ENCODE measurements at places on chromosomes 13 and 19.
A peak's percentile ranks its signal among the peaks of the same experiment; 100 is the strongest.

- DNase-seq, result peak; percentile 12
Measured at GRCh38 chr13:90717451-90717936, 630.0 kb upstream of the MIR17HG start.

DNA sequence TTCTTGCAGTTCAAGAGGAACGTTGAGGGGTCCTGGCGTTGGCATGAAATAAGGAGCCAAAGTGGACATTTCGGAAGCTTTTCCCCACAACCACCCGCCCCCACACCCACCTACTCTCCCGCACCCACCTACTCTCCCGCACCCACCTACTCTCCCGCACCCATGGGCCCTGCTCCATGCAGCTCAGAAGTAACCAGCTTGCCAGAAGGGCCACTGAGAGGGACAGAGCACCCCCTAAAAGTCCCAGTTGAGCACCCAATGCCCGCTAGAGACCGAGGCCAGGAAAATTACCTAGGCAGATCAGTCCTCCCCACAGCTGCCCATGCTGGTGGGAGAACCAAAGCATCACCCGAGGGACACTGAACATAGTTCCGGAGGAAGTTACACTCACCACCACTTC lies 11.8 kb downstream of the VSTM2B start:
- DNase-seq, result no peak

- DNase-seq, result no peak
Measured at GRCh38 chr13:50783066-50783465, 60.4 kb downstream of the DLEU7 start.

GRCh38 chr13:30804474-30804873 lies 69.1 kb downstream of the ALOX5AP start:
- DNase-seq, result no peak

DNA sequence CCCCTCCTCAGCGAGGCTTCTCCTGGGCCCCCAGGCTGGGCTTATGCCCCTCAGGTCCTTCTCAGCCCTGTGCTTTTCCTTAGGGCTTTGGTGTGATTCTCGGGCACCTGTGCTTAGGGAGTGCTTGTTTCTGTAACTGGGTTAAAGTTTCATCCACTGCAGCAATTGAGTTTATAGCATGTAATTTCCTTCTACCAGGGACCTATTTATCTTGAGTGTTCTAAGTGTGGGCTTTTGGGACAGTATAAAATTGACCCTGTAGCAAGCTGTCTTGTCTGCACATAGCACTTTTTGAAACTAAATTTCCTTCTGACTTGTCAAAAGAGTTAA lies 47.6 kb downstream of the GATAD2A start:
- no peak for DNase-seq

DNA sequence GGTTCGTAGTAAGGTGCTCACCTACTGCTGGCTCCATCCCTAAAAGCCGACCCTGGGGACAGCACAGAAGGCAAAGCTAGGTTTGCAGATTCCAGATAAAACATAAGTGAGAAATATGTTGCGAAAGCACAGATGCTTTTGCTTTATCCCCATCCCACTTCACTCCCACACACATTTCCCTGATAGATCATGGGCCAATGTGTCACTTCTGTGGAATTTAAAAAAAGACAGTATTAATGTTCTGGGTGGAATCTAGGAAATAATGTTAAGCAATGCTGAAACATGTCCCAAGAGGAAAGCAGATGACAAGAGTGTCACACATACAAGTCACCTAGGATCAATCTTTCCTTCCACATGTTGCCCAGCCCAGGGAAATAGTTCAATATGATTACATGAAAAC lies 661.0 kb upstream of the MIR17HG start:
- peak; percentile 30 for DNase-seq

DNA sequence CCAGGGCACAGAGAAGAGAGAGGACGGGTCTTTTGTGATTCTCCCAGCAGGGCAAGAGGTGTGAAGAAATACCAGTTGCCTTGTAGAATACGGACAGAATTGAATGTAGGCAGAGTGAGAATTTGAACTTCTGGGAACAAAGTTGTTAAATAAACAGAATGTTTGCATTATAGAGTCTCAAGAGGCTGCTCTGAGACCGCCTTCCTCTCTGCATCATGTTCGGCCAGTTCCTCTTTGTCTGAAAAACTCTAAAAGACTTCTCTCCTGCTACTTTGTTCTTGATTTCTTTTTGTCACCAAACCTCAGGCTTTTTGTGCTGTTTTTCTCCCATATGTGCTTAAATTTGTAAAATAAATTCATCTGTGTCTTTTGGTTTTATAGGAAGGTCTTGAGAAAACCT lies 256.4 kb downstream of the DLEU7 start:
- DNase-seq, result no peak

DNA sequence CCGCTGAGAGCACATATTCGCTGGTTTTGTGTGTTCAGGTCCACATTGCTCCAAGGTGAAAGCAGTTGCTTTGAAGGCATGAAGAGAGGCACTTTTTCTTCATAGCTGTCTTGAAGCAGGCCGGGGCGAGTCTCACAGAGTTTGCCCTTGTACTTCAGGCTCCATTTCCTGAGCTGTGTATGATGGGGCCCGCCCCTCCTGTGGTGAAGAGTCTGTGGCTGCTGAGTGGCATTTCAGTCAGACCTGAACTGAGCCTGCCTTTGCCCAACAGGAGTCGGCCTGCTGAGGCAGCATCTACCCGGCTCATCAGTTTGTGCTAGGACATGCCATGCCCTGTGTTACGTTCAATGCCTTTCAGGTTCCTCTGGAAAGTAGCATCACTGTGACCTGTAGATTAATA lies 44.4 kb upstream of the C1QTNF9 start:
- no peak for DNase-seq

DNA sequence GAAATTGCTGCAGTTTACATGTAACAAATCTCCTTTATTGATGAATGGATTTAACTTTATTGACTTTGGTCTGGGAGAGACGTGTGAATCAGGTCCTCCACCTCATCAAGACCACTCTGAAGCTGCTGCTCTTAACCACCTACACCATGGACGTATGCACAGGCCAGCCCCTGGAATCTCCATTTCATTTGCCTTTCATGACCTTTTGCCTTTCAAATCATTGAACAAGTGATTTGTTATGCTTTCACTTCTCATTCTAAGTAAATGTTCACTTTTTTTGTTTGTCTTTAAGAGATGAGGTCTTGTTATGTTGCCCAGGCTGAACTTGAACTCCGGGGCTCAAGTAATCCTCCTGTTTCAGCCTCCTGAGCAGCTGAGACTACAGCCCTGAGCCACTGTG lies 240.0 kb upstream of the SERP2 start:
- no peak for DNase-seq

GRCh38 chr13:77055158-77055557 lies 28.2 kb upstream of the FBXL3 start:
- DNase-seq, result no peak

- peak; percentile 8 for DNase-seq
Measured at GRCh38 chr19:33472691-33473652, 48.6 kb downstream of the PEPD start.

DNA sequence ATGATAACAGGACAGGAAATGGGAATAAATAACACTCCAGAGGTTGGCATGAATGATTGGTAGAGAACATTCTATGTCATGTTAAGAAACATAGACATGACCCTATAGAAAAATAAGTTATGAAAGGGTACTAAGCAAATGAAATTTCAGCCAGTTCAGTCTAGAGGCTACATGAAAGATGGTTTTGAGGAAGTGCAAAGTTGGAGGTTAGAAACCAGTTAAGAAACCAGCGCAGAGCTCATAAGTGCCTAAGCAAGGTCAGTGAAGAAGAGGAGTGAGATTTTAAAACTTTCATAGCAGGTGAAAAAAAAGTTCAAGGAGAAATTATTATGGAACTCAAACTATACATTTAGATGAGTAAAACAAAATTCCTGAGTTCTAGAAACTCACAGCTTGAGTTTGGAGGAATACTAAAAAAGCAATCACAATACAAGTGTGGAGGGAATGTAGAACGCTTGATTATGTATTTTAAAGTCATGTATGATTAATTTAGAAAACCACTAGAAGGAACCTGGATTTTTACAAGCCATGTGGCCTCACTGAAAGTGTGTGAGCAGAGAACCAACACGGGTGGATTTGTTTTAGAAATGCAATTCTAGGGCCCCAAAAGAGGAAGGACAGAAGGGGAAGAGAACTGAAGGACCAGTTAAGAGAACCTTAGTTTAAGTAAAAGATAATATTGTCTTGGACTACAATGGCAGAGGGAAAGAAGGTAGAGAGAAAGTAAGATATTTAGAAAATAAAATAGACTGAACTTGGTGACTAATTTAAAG lies 162.4 kb downstream of the PCDH20 start:
- no peak for DNase-seq

DNA sequence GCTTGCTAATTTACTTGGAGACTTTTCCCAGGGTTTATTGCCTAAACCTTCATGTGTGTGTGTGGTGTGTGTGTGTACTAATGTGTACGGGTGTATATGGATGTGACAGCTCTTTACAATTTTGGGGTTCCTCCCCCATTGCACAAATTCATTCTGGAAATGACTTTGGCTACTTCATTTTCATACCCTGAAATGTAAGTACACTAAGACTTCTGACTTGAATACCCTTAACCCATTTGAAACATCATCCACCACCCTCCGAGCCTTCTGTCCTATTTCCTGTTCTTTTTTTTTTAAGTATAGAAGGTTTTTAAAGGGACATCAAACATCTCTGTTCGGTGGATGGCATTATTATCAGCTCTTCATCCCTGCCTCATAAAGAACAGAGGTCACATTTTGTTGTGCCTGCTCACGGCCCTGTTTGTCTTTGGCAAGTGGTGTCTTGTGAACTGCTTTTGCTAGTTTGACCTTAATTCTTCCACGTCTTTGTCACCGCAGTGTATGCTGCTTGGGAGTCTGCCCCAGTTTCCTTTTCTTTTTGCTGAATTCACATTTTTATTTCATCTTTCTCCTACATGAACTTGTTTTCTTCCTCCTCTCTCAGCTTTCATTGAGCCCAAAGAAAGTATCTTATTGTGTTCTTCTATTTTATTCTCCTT lies 228.3 kb downstream of the FOXO1 start:
- no peak for DNase-seq
